Fibroblast of gingiva (primary cell): ENCODE measurements at places on chromosomes 6 and 20.

- no peak for DNase-seq
Measured at GRCh38 chr6:34381081-34381480, 11.4 kb downstream of the NUDT3 start.

GRCh38 chr20:57409672-57410397, 18.6 kb downstream of the RBM38 start:
- DNase-seq = no peak

- peak; percentile 18 for DNase-seq
Measured at GRCh38 chr6:158752613-158753012, 66.6 kb downstream of the EZR start.

DNA sequence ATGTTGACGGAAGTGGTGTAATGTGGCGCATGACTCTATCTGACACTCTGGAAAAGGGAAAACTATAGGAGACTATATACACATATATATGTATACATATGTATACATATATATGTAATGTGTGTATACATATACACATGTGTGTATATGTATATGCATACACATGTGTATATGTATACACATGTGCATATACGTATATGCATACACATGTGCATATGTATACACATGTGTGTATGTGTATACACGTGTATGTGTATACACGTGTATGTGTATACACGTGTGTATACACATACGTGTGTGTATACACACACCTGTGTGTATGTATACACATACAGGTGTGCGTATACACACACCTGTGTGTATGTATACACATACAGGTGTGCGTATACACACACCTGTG, 683.4 kb upstream of the FLRT3 start:
- DNase-seq = no peak

DNA sequence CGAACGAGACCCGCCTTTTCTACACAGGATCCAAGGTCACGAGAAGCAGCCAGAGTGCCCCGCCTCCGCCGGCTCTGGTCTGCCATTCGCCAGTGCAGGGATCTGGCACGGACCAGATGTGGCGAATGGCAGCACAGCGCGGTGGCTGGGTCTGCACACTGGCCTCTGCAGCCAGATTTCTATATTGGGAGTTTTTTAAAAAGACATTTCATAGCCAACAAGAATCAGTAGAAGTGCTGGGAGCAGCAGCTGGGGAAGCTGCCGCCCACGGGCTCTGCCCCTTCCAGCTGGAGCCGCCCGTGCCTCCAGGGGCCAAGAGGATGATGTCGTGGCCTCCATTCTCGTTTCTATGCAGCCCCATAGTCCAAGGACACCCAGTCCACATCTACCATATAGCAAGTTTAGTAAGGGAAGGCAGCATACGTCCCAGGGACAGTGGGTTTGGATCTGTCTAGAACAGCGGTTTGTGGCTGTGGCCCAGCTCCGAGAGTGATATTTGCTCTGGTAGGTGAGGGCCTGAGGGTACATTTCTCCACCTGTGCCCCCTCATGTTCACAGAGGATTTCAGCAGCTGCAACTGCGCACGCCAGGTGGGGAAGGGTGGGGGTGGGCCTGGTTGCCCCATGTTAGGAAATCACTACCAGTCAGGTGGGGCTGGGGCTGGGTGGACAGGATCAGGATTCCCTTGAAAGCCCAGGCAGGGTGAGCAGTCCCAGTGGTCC, 333.7 kb downstream of the ZFAND3 start:
- no peak for DNase-seq

GRCh38 chr20:5085380-5085779, 34.4 kb downstream of the PCNA start:
- DNase-seq = no peak

DNA sequence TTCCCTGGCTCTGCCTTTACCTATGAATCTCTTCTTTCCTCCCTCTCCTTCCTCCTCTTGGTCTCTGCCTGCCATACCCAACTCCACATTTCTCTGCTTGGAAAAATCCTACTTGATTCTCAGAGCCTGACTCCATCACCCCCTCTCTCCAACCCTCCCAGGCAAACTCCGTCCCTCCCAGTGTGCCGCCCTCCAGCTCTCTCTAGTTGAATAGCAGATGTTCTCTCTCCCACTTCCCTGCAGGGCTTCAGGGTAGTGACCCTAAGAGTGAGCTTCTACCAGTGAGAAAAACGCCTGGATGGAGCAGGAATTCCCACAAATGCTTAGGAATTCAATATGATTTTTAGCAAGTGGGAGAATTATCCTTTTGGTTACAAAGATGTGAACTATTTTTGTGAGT, 141.6 kb downstream of the MTHFD1L start:
- DNase-seq = no peak

GRCh38 chr6:119713903-119714302, 364.3 kb upstream of the MAN1A1 start:
- no peak for DNase-seq

- DNase-seq = no peak
Measured at GRCh38 chr6:81812401-81812800, 59.9 kb upstream of the TENT5A start.

- peak; percentile 4 for DNase-seq
Measured at GRCh38 chr6:11277275-11278206, 45.1 kb upstream of the NEDD9 start.

DNA sequence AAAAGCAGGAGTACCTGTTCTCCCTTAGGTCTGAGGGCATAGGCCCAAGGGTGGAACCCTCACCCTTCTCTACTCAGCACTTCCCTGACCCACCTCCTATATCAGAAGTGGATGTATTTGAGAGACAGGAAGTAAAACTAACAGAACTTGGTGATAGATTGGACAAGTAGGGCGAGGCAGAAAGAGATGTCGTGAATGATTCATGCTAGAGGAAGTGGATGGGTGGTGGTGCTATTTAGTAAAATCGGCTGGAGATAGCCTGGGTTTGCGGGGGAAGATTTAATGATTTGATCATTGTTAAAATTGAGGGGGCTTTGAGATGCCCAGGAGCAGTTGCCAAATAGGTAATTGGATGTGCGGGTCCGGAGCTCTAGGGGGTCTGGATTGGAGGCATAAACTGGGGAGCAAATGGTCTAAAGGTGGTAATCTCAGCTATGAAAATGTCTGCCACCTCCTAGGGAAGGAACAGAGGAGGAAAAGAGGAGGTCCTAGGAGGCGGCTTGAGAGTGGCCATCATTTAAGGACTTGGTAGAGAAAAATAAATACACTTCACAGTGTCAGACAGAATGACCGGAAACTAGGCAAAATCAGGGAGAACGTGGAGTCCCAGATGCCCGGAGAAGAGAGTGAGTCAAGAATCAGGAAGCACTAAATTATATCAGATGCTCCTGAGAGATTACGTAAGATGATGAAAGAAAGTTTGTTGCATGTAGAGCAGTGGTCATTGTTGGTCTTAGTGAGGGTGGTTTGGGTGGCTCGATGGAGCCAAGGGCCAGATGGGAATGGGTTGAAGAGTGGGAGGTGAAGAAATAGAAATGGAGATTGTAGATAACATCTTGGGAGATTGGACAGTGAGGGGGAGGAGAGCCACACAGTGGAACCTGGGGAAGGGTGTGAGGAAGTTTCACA, 142.0 kb downstream of the CEP57L1 start:
- peak; percentile 28 for DNase-seq

- DNase-seq = no peak
Measured at GRCh38 chr6:124066946-124067552, 263.4 kb downstream of the NKAIN2 start.

- no peak for DNase-seq
Measured at GRCh38 chr6:77587963-77588362, 64.9 kb upstream of the MEI4 start.

DNA sequence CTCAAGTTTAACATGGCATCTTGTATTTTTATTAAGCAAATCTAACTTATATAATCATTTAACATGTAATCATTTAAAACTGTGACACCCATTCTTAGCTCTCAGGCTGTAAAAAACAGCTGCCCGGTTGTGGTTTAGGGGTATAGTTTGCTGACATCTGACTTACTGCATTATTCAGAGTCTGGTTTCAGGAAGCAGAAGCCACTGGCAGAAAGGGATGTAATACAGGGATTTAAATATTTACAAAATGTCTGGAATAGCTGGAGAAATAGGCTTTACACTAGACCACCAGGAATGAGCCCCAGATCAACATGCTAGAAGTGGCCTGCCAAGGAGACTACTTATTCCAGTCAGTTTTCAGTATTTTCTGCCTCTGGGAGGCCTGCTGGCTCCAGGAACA, 421.1 kb downstream of the CD109 start:
- no peak for DNase-seq

DNA sequence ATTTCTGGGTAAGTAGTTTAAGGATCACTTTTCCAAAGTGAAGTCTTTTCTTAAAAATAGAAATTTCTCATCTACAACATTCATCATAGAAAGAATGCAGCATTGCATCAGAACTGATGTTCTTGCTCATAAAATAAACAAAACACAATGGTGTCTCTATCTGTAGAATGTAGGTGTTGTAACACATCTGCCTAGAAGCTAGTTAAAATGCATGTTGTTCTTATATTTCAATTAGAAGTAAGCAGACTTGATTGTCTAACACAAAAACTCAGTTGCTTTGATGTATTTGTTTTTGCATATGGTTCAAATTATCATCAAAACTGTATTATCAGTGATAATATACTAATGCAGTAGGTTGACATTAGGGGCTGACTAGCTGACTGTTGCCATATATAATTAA, 654.7 kb upstream of the FLRT3 start:
- peak; percentile 83 for DNase-seq

DNA sequence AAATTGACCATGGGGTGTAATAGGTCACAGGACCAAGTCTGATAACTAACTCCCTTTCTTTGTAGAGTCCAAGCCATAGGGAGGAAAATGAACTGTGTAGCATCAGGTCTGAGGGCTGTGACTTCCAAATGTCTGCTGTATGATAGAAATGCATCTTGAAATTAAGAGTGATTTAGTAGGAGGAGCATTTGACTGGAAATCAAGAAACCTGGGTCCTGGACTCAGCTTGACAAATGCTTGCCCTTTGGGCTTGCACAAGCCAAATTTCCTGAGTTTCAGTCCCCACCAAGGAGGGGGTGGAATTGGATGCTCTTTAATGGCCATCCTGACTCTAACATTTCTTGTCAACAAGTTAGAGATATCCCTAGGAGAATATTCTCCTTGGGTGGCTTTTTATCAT, 187.0 kb downstream of the PDE7B start:
- DNase-seq = no peak

GRCh38 chr20:46011631-46012482, 3.1 kb downstream of the MMP9 start:
- no peak for DNase-seq

DNA sequence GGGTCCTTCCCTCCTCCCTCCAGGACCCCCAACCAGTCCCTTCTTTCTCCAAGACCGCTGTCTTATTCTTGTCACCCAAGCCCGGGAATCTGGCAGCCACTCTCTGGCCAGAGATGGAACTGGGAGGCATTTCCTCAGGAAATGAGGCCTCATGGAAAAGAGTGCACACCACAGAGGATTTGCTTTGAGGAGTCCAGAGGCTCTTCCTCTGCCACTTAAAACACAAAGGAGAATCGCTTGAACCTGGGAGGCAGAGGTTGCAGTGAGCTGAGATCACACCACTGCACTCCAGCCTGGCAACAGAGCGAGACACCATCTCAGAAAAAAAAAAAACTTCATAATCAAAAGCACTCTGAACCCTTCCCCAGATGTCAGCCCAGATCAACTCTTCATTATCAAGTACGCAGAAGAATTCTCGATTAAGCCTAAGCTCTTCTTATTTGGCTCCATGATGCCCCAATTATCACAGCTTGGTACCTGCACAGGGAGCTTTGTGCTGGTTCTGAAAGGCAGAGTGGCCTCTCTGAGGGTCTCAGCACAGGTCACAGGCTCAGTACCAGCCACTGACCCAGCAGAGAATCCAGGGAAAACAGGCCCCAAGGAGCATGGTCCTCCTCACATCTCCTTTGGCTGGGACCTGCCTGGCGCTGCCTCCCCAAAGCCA, 82.9 kb upstream of the MAFB start:
- DNase-seq = no peak

DNA sequence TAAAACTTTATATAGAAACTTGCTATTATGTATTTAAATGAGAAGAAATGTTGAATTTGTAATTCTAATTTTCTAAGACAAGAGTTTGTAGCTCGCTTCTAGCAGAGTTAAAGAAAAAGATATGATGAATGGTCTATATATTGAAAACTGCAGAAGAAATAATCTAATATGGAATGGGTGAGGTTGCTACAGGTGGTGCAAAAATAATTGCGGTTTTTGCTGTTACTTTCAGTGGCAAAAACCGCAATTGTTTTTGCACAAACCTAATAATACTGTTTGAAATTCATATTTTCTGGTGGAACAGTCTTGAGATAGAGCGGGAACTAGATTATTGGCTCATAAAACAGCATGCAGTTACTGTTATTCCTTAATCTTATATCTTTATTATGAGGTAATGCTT, 23.9 kb downstream of the EYA4 start:
- no peak for DNase-seq

GRCh38 chr6:70045413-70045812, 179.1 kb downstream of the COL19A1 start:
- no peak for DNase-seq

GRCh38 chr20:17482536-17482935, 48.6 kb downstream of the BFSP1 start:
- DNase-seq = no peak

DNA sequence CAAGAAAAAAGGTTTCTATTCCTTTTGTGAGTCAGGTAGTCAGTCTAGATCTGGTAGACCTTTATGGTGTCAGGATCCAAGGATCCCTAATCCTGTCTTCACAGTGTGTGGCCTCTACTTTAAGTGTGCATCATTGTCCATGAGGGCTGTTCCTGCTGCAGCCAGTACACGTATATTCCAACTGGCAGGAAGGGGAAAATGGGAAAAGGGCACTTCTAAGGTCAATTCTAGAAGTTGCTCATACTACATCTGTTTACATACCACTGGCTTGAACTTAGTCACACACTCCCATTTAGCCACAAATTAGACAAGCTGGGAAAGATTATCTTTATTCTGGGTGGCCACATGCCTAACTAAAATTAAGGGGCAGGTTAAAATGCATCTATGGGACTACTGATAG, 9.7 kb upstream of the MMS22L start:
- no peak for DNase-seq

DNA sequence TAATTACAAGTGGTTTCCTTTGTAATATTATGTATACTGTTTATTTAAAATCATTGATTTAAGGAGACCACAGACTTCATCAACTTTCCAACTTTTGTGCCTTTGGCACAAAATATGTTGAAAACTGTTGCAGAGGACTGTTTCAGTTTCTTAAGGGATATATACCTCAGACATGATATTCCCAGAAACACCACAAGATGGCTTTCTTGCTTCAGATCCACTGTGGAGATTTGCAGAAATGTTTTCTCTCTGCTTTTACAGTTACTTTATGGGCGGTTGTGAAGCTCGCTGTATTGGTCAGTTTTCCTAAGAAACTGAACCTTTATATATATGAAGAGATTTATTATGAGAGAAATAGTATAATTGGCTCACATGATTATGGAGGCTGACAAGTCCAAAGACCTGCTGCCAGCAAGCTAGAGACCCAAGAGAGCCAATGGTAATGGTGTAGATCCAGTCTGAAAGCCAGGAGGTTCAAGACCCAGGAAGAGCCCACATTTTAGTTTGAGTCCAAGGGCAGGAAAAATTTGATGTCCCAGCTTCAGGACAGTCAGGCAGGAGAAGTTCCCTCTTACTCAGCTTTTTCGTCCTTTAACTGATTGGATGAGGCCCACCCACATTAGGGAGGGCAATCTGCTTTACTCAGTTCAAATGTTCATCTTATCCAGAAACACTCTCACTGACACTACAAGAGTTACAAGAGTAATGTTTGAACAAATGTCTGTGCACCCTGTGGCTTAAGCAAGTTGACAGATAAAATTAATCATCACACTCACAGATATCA, 12.8 kb downstream of the ME1 start:
- peak; percentile 67 for DNase-seq

- DNase-seq = no peak
Measured at GRCh38 chr6:47686411-47686810, 12.0 kb upstream of the ADGRF4 start.
